HuH-7 (cell line): ENCODE measurements at places on chromosomes 7 and 10.

DNA sequence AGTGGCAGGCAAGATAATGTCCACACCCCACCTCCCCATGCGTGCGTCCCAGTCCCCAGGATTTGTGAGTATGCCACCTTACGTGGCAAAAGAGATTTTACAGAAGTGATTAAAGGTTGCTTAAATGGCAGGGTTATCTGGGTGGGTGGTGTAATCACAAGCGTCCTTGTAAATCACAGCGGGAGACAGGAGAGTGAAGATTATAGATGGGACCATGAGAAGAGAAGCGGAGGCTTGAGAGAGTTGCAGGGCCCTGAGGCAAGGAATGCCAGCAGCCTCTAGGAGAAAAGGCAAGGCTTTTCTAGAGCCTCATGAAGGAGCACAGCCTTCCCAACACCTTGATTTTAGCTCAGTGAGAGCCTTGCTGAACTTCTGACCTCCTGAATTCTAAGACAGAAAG lies 10.2 kb downstream of the ZRANB1 start:
- no peak for DNase-seq

GRCh38 chr7:72805526-72806494 lies 22.2 kb downstream of the TYW1B start:
- no peak for DNase-seq

GRCh38 chr10:15137036-15137359 lies 31.5 kb downstream of the NMT2 start:
- DNase-seq: no peak

GRCh38 chr10:70714951-70715350 lies 42.6 kb downstream of the ADAMTS14 start:
- DNase-seq: no peak
